Stimulated activated naive CD8-positive, alpha-beta T cell treated with anti-CD3 and anti-CD28 coated beads, Interleukin-15, amount 100 ng/mL, for 72 hours (primary cell): ENCODE measurements at places on chromosomes 5 and 9.

DNA sequence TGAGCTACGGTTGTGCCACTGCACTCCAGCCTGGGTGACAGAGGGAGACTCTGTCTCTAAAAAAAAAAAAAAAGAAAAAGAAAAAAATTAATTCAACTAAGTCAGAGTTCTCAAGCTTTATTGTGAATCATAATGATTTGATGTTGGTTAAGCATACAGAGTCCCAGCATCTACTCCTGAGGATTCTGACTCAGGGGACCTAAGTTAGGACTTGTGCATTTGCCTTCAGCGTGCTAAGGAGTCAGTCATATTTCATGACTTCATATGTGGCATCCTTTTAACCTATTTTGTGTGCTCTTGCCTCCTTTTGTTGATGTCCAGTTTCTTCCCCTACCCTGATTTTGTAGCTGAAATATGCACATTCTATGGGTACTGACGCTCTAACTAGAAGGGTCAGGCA is 2.9 kb downstream of the MYOZ3 start:
- no peak for DNase-seq

- DNase-seq, result no peak
Measured at GRCh38 chr9:116701940-116702642, 15.0 kb downstream of the TRIM32 start.

- DNase-seq, result no peak
Measured at GRCh38 chr9:137745541-137745991, 126.8 kb downstream of the EHMT1 start.

GRCh38 chr5:129367883-129368282 is 92.2 kb upstream of the ADAMTS19 start:
- DNase-seq, result no peak

DNA sequence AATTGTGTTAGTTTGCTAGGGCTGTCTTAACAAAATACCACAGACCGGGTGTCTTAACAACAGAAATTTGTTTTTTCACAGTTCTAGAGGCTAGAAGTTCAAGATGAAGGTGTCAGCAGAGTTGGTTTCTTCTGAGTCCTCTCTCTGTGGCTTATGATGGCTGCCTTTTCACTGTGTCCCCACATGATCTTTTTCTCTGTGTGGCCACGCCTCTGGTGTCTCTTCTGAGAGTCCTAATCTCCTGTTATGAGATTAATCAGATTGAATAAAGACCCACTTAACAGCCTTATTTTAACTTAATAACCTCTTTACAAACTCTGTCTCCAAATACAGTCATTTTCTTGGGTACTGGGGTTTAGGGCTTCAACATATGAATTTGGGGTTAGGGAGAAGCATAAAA is 561.1 kb downstream of the NR2F1-AS1 start:
- no peak for DNase-seq

- no peak for DNase-seq
Measured at GRCh38 chr5:54602475-54602874, 84.9 kb downstream of the SNX18 start.

DNA sequence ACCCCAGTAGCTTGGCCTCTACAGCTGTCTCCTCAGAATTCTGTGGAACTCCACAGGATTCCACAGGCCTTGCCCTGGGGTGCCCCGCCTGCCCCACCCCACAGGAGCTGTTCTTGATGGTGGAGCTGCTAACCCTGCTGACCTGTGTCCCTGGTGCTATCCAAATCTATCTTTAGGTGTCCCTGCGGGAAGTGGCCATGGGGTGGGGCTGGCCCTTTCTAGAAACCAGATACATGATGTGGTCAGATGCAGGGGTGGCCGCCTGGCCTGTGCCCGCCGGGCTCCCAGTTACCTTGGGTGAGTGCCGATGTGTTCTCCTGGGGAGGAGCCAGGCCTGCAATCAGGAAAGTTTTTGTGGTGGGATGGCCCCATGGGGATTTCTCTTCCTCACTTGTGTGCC is 34.2 kb downstream of the WNK2 start:
- no peak for DNase-seq

GRCh38 chr9:135568026-135568425 is 6.5 kb downstream of the PAEP start:
- DNase-seq, result no peak

DNA sequence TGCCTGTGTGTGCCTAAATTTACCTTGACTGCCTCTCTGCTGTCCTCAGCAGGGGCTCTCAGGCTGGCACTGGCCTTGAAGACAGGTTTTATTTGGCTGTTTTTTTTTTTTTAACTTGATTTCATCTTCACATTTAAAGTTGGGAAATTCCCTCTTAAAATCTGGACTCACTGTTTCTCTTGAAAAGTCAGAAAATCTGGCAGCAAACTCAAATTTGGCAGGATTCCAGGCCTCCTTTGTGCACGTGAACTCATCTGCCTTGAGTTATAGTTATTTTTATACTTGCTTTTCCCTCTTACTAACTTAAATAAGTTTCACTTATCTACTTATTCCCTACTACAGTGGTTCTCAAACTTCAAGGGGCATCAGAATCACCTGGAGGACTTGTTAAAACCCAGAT is 118.4 kb upstream of the MAP3K1 start:
- no peak for DNase-seq

DNA sequence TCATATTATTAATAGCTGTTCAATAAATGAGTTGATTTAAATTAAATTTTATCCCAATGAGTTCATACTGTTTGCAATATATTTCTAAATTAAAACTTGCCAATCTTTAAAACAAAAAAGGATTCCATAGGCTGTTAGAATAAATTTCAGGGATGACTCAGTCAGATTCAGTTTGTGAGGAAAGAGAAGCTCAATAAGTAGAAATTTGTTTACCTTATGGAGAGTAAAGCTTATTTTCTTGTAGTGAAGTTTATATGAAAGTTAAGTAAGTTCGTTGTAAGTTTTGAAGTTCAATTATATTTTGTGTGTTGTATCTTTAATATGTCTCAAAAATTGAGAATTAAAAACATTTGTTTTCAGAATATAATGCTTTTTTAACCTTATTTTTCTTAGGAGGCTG is 29.0 kb downstream of the GPBP1 start:
- DNase-seq, result no peak

GRCh38 chr5:92402045-92402444 is 1018.9 kb upstream of the ARRDC3 start:
- no peak for DNase-seq

GRCh38 chr5:141330299-141331080 is at the start of gene PCDHGA1:
PCDHGA1 (plus strand) TSS chr5:141330514.
- DNase-seq, result no peak

GRCh38 chr9:77085416-77085815 is 66.0 kb downstream of the FOXB2 start:
- DNase-seq, result no peak

DNA sequence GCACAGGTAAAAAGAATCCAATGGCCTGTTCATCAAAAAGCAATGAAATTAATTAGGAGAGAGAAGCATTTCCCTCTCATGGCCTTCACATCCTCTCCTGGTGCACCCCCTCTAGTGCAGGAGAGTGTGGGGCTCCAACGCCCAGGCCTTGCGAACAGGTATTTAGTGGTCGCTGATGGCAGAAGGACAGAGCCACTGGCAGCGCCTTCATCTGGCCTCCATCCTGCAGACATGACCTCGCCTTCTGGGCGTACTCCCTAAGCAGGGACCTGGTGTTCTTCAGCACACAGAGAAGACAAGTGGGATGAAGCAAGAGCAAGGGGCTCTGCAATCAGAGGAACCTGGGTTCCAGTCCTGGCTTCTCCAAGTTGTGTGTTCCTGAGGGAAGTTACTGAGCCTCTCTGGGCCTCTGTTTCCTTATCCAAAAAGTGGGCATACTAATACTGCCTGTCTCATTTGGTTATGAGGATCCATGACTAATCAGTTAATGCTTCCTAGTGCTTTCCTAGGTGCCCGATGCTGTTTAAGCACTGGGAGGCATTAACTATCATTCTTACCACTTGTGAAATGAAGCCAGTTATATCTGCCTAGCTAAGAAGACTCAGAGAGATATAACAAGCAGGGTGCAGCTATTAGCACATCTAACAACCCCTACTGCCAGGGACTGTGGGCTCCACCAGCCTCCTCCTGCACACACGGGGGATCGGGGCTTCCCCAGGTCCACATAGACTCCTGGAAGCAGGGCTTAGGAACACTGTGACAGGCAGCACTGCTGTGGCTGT is 77.3 kb downstream of the SEMA4D start:
- no peak for DNase-seq

GRCh38 chr9:85258823-85259370 is 482.9 kb downstream of the AGTPBP1 start:
- peak; percentile 3 for DNase-seq

GRCh38 chr5:103690676-103691075 is 128.1 kb upstream of the NUDT12 start:
- DNase-seq, result no peak

DNA sequence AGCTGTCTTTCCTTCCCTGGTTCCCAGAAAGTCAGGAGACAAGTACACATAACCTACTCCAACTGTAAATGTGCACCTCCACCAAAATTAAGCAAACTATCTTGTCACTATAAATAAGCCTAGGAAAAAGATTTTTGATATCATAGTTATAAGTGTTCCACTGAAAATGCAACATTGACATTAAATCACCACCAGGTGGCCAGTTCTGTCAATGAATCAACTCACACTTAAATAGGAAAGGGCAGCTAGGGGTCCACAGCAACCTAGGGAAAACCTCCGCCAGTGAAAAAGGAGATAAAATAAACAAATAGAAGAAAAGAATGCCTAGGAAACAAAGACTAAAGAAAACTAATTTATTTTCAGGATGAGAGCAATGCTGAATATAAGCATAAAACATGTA is 243.0 kb upstream of the PTPRD start:
- DNase-seq, result no peak

DNA sequence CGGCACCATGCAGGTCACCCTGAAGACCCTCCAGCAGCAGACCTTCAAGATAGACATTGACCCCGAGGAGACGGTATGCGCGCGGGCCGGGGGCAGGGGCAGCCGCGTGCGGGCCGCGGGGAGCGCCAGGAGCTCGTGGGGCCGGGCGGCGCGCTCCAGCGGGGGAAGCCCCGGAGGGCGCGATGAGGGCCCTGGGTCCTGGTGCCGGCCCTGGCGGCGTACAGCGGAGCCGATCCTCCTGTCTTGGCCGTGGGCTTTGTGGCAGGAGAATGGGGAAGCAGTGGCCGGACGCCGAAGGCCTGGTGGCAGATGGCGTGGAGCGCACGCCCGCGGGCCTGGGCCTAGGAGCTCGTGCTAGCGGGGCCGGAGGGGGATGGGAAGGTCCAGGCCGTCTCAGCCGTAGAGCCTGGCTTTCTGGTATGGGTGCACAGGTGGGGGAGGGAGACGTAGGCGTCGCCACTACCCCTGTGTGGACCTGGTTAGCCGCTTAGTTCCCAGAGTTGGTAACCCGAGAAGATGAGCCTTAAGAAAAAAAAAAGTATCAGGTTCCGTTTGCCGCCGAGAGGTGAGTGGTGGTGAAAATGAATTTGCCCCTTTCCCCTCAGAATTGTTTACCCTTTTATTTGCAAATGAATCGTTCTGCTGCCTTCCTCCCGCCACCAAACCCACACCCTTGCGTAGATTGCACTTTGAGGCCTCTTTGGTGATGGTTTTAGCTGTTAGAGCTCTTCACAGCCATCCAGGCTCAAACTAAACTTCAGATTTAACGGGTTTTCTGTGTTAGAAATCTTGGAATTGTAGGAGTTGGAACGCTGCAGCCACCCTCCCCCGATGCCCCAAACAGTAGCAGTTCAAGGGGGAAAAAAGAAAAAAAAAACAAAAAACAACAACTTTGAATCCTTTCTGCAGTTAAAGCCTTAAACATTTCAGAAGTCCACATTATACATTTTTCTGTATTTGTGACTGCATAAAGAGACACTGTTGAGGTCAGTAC is 841 bp downstream of the RAD23B start:
- DNase-seq, result peak; percentile 88

GRCh38 chr5:81794226-81794625 is 43.3 kb upstream of the SSBP2 start:
- DNase-seq, result no peak

DNA sequence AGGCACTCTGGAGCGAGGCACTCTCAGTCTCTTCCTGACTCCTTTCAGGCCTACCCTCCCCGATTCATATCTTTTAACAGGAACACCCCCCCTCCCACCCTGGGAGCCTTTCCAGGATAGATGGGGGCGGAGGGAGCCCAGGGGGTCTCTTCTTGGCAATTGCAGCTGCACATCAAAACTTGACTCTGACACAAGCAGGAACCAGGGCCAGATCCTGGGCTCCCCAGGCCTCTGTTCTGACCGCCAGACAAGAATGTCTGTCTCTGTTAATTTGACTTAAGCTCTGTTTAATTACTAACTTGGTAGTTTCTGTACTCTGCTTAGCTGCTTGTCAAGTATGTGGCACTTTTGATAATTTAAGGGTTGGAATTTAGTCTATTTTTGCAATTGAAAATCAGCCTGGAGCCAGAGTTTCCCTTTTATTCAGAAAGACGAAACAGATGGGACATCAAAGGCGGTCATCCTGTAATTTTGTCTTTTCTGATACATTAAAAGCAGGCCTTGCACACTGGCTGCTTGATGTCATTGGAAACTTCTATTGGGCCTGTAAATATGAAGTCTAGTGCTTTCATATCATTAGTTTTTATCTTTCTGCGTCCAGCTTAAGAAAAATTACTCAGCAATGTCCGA is 43.3 kb downstream of the ACTL7B start:
- no peak for DNase-seq

DNA sequence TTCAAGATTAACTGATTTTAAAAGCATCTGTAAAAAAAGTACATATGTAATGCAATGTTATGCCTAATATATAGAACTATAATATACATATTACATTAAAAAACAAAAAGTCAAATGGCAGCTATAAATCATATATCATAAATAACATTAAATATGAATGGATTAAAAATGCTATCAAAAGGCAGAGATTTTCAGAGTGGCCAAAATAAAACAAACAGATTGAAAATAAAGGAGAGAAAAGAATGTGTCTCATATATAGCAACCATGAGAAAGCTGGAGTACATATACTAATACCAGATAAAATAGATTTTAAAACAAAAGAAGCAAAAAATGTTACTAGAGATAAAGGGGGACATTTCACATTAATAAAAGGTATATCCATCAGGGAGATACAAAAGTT is 38.5 kb downstream of the S1PR3 start:
- no peak for DNase-seq

- no peak for DNase-seq
Measured at GRCh38 chr5:68382640-68383039, 167.1 kb downstream of the PIK3R1 start.
